GM23338 (cell line): ENCODE measurements at places on chromosomes 4 and X.

GRCh38 chrX:133333154-133333750 is 82.0 kb downstream of the GPC4 start:
- no peak for DNase-seq

DNA sequence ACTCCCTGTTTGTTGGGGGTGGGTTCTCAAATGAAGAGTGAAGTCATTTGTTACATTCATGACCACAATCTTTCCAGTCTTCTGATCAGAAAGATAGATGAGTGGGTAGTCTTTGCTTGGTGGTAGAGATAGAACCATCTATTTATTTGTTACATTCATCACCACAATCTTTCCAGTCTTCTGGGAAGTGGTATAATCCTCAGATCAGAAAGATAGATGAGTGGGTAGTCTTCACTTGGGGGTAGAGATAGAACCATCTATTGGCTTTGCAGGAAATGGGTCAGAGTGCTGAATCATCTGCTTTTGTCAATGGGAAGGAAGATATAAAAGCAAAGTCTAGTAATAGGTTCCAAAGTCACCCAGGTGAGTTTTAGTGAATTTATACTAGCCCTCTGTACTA is 64.2 kb upstream of the EPGN start:
- DNase-seq, result no peak

DNA sequence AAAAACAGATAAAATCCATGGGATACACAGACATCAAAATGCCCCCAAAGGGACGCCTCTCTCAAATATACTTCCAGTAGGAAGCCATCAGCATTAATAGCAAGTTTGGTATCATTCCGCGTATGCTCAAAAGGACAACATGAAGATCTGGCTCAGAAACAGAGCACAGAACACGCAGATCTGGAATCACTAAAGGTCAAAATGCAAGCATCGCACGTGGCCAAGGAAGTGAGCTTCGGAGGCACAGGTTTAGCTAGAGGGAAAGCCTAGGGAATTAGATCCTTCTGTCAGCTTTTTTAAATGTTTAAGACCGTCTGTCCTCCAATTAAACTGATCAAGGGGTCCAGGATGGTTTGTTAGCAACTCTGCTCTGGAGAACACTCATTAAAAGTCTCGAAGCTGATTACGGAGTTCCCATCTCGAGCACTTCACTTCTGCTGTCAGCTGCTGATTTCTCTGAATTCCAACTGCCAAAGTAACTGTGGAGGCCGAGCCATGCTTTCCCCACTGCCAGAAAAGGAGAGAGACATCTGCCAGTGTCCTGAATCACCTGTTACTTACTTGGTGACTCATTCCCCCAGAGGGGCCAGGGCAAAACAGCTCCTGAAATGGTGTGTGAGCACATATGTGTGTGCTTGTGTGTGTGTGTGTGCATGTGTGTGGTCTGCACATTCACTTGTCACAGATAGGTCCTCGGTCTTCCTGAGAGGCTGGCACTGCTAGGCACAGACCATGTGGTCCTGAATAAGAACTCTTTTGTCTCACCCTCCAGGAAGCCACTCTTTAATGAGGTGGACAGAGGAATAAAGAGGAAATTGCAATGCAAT is 177.7 kb upstream of the PPARGC1A start:
- no peak for DNase-seq

GRCh38 chrX:107627838-107628661 is at the start of gene PRPS1:
Gene PRPS1 (plus strand): TSS chrX:107628510. CDS start chrX:107628629, 119 bp downstream.
- DNase-seq, result peak; percentile 97

GRCh38 chr4:113481820-113482219 is 279.7 kb downstream of the CAMK2D start:
- no peak for DNase-seq

DNA sequence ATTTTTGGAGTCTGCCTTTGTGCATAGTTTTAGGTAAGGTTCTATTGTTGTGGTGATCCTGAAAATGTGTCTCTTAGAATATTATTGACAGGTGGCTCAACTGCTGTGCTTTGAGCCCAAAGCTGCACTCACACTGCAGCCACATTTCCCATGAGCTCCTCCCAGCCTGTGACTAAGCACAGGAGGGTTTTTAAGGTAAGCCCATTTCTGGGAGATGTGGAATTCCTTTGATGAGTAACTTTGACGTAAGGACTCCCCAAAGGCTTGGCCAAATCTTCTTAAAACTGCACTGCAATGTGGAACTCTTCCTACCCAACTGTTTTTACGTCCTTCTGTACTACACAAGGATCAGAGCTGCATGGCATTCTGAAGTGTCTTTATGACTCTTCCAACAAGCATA is 20.0 kb upstream of the TMPRSS11A start:
- DNase-seq, result no peak

DNA sequence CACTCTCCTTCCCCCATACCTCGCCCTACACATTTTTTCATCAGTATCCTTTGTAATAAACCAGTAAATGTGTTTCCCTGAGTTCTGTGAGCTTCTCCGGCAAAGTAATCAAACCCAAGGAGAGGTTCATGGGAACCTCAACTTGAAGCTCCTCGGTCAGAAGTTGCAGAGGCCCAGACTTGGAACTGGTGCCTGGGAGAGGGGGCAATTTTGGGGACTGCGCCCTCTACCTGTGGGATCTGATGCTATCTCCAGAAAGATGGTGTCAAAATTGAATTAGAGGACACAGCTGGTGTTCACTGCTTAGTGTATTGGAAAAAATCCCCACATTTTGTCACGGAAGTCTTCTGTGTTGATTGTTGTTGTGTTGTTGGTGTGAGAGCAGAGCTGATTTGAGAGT is 70.6 kb downstream of the ATP11C start:
- no peak for DNase-seq

DNA sequence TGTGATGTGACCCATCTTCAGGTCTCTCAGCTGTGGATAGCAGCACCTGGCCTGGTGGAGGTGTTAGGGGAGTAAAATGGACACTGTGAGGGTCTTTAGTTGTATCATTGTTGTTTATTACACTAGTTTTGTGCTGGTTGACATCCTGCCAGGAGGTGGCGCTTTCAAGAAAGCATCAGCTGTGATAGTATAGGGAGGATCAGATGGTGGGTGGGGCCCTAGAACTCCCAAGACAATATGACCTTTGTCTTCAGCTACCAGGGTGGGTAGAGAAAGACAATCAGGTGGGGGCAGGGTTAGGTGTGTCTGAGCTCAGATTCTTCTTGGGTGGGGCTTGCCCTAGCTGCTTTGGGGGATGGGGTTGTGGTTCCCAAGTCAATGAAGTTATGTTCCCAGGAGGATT is 162.8 kb downstream of the PPP1R2C start:
- DNase-seq, result peak; percentile 44

DNA sequence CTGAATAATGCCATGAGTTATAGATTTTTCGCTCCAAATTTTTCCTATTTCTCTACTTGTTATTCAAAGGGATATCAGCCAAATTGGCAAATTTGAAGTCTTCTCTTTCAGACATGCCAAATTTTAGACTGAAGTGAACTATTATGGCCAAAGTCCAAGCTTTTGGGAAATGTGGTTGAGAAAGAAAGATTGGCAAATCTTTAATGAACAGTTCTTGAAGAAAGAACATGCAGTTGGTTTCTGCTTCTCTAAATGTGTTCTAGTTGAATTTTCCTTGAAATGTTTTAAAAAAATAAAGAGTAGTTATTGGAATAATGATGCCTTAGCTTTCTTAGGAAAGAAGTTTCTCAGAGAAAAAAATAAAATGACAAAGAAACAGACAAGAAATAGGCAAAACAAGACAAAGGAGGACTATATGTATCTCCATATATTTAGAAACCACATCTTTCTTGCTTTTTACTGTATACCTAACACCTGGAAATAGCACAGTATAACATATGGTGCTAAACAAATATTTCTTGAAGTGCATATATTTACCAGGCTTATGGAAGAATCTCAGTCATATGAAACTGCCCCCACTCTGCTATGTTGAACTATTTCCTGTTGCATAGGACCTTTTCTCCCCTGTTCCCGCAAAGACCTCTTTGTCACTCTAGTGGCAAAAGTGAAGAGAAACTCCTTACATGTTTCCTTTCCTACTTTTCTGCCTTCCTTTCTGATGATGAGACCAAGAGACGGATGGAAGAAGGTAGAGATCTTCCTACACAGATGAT is 250.0 kb downstream of the ARHGAP24 start:
- no peak for DNase-seq

GRCh38 chr4:101147283-101147682 is 200.0 kb downstream of the PPP3CA start:
- no peak for DNase-seq

DNA sequence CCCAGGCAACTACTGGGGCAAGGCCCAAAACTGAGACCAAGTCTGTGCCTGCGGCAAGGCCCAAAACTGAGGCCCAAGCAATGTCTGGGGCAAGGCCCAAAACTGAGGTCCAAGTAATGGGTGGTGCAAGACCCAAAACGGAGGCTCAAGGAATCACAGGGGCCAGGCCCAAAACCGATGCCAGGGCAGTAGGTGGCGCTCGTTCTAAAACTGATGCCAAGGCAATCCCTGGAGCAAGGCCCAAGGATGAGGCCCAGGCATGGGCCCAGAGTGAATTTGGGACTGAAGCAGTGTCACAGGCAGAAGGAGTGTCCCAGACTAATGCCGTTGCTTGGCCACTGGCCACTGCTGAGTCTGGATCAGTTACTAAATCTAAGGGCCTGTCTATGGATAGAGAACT is 2.7 kb downstream of the GPRASP2 start:
- DNase-seq, result peak; percentile 34

DNA sequence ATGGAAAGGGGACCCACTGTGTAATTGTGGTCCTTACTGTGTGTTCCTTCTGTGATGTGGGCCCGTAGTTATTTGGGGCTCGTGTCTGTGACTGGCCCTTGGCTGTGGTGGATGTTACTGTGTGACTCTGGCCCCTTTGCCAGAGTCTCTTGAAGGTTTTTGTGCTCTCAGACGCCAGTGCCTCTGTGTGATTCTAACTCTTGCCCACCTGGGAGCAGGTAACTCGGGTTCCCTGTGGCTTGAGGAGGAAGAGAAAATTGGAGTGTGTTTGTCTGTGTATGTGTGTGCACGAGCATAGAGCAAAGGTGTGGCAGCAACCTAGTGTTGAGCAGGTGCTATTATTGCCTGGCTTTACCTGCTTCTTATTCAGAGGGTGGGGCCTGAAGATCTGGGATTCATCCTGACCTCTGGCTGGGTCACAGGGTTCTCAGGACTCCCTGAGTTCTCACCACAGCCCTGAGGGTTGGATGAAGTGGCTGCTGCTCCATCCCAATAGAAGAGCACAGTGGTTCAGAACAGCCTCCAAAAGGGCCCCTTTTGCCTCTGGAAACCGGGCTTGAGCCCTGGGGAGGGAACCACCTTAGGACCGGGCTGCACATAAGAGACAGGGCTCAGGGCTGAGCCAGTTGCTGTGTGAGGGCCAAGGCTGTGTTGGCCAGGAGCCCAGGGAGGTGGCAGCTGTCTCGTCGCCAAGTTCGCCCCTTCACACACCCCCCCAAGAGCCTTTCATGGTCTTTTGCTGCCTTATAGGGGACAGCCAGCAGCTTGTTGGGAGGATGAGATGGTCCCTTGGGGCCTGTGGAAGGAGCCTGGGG is 1.3 kb downstream of the RBM10 start:
- DNase-seq, result no peak

DNA sequence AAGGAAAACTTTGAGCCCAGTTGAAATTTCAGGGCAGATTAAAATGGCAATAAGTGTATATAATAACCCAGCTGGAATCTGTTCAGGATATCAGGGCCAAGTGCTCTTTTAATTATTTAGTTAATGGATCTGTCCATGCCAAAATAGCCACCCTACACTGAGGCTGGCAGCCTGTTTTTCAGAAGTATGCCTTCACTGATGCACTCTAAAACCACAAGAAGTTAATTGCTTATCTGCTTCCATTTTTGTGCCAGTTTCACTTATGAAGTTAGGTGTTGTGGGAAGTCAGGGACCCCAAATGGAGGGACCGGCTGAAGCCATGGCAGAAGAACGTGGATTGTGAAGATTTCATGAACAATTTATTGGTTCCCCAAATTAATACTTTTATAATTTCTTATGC is 960.3 kb downstream of the C4orf33 start:
- DNase-seq, result no peak

GRCh38 chr4:113541933-113542332 is 219.6 kb downstream of the CAMK2D start:
- no peak for DNase-seq

DNA sequence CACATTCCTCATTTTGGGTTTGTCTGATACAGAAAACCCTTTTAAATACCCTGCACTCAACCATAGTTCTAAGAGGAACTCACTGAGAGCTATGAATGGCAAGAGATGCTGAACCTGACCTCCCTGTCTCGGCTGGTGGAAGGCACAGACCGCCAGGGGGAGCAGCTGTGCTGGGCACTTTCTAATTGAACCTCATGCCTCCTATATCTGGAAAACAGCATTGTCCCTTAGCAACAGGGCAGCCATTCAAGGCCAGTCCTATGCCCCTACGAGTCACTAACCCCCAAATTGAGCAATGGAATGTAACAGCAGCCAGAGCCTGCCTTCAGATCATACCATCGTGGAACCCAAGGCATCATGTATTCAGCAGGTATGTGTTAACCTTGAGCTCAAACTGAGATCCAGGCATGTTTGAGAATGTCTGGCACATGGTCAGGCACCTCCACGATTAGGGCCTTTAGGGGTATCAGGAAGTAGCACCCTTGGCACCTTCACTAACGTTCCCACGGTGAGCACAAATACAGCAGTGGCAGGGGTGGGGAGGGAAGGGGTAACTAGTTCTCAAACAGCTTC is 5.1 kb downstream of the USP27X start:
- DNase-seq, result peak; percentile 71

- no peak for DNase-seq
These were observed 37.6 kb downstream of the RBM47 start for GRCh38 chr4:40592034-40592433.

GRCh38 chrX:20521222-20521621 is 254.5 kb upstream of the RPS6KA3 start:
- DNase-seq, result no peak

DNA sequence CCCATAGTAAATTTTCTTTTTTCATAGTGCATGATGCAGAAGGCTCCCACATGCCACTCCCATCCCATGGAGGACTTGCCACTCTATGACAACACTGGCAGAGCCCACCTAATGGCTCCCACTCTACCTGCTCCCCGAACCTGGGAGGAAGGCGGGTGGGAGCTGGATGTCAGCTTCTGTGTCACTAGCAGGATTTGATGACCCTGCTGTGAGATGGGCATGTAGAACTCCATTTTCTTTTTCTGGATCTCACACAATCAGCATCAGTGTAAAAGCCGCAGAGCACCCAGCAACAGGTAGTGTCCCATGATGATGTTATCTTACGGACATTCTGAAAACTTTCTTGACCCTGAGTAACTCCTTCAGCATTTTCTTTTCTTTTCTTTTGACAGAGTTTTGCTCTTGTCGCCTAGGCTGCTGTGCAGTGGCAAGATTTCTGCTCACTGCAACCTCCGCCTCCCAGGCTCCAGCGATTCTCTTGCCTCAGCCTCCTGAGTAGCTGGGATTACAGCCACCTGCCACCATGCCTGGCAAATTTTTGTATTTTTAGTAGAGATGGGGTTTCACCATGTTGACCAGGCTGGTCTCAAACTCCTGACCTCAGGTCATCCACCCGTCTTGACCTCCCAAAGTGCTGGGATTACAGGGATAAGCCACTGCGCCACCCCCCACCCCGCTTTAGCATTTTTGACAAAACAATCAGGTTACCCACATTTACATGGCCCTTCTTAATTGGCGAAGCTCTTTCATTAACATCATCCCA is 15.0 kb upstream of the ADH1A start:
- DNase-seq, result no peak
